ENCODE measurements at places on chromosomes 6 and 20.

DNA sequence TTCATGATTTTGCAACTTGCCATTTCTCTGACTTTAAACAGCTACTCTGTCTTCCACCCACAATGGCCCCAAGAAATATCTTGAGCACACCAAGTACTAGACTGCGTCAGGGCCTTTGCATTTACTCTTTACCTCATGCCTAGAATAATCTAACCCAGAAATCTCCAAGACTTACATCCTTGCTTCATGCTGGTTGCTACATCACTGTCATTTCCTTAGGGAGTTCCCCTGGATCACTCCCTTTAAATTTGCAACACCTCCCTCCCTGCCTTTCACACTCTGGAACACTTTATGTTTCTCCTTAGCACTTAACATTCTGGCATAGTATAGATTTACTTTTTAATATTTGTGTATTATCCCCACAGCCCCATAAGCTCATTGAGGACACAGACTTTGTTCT, 4.9 kb upstream of the ELOVL5 start:
- no peak for DNase-seq

DNA sequence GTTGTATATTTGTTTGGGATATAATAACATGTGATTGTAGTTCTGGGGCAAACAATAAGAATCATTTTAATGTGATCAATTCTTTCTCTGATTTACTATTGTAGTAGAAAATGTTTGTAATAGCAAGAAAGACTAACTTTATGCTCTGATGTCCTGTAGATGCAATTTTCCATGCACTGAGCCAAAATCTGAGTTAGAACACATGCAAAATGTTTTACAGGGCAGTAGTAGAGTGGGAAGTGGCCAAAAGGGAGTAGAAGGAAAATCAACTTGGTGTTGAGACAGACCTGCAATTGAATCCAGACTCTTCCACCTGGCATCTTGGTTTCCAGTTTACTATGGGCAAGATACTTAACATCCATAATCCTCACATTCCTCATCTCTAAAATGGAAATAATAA, 93.5 kb upstream of the BMP5 start:
- no peak for DNase-seq

DNA sequence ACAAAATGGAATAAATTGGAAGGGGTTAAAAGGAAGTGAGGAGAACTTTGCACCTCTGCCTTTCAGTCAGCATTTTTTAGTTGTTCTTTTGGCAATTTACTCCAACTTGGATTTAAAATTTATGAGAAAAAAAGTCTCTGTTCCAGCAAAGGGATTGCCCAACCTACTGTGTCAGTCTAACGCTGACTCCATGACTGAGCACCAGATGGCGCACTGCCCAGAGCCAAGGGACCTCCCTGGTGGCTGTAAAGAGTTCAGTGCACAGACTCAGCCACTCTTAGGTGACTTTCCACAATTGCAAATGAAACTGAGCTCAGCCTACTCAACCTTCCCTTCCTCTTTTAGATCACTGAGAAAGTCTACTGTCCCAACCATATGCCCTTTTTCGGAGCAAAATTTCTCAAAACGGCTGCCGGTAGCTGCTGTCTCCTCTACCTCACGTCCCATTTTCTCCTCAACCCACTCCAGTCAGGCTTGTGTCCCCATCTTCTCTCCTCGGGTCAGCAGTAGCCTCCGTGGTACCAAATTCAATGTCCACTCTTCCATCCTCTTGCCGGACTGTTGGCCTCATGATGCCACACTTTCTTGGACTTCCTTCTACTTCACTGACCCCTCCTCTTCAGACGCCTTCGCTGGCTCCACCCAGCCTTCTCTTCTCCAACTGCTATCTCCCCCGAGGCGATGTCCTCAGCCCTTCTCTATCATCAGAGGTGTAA, 38.7 kb downstream of the GSTA2 start:
- DNase-seq: peak; percentile 37

- DNase-seq: no peak
These were observed 71.0 kb downstream of the PHF3 start for GRCh38 chr6:63706630-63707029.

DNA sequence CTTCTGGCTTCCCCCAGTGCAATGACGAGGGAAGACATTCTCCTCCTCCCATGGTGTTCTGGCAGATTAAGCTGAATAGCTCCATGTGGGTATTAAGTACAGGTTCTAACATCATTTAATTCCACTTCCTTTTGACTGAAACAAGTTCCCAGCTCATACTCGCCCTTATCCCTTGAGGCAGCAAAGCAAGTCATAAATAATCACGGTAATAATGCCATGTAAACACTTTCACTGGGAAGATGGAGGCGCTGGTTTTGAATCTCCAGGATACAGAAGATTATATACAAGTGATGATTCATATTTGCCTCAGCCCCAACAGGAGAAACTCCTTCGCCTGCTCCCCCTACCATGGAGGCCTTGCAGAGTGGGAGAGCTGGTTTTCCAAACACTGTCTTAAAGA, 141.3 kb downstream of the PXDC1 start:
- no peak for DNase-seq

DNA sequence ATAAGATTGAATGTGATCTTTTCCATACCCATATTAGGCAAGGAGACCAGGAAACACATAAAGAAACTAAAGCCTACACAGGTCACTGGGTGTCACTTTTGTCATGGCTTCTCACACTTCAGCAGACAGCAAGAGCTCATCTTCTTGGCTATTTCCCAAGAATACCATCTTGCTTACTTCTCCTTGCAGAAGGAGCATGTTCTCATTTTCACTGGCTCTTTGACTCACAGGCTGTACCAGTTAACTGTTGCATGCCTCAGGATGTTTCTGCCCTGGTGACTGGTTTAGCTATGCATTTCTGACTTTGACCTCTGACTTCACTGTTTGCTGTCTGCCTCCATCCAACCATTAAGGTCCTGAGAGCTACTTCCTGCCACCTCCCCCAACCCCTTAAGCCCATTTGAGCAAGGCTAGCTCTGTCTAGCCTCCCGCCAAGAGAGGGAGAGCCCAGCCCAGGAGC, 40.3 kb upstream of the OGFRL1 start:
- no peak for DNase-seq

- no peak for DNase-seq
These were observed 703.2 kb downstream of the HDGFL1 start for GRCh38 chr6:23272536-23272935.

DNA sequence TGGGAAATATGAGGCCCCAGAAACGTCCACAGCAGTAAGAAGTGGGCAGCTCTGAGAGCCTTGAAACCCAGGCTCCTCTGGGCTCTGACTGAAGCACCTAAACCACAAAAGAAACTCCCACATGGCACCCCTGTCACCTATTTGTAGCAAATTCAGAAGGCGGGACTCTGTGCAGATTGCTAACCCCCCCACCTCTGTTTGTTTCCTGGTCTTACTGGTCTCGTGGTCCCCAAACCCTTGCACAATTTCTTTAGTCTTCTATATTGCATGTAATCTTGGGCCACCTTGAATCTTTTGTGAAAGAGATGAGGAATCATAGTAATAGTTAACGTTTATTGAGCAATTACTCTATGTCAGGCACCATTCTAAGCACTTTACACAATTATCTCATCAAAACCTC, 154.3 kb downstream of the PREX1 start:
- no peak for DNase-seq

DNA sequence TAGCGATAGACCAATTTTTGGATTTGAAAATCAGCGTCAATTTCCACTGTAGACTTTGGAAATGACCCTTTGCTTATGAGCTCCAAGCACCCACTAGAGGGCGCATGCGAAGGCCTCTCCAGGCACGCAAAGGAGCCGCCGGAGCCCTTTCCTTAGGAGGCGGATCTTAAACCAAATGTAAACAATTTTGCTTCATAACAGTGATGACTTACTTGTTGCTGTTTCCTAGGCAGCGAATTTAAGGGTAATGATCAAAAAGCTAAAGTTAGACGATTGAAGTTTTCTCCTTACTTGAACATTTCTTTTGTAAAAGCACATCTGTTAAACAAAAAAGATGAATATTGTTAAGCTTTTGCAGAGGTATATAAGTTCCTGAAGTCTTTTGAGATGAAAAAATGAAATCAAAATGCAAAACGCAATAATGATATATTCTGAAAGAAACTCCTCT, 29.2 kb upstream of the EXOC2 start:
- peak; percentile 71 for DNase-seq

- DNase-seq: no peak
These were observed 91.7 kb upstream of the KCNQ5 start for GRCh38 chr6:72530152-72530551.

DNA sequence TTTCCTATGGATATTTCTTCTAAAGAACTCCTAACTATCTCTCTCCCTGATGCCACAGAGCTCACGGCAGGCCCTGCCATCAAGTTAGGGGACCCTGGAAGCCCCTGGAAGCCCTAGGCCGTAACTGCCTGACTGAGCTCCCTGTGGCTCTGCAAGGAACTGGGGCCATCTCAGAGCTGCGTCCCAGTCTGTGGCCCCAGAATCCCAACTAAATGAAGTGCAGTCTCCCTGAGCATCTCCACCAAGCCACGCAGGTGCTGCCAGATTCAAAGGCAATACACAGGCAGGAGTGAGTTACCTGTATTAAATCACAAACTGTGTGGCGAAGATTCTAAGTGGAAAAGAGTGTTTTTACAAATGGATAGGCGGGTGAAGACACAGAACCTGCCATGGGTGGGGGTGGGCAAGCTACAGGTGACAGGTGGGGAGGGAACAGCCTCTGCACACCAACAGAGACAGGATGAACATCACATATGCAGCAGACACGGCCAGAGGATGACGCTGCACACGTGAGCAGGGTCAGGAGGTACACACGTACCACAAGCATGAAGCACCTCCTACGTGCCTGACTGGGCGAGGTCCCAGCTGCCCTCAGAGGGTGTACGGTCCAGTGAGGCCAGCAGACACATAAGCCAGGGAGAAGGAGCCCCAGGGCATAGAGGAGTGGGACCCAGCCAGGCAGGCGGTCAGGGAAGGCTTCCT, 358.5 kb downstream of the ZFAND3 start:
- DNase-seq: no peak

- no peak for DNase-seq
These were observed 5.5 kb downstream of the BFSP1 start for GRCh38 chr20:17525650-17526049.

GRCh38 chr20:56843386-56843785, 214.3 kb downstream of the TFAP2C start:
- no peak for DNase-seq

DNA sequence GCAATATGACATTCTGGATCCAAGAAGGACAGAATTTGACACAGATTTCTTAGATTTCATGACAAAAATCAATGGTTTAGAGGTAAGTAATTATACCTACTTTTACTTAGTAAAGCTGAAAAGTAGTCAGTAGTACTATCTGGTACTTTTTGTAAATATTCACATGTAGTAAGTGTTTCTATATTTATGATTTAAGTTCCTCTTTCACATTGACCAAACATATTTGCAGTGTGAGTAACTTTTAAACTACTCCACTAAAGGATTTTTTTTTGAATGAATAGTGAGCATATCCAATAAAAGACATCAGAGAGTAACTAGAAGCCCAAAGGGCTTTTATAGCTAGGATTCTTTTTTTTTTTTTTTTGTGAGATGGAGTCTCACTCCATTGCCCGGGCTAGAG, 60.8 kb downstream of the DNAH8 start:
- DNase-seq: no peak

- DNase-seq: no peak
These were observed 641.6 kb downstream of the HACE1 start for GRCh38 chr6:104218116-104218515.

DNA sequence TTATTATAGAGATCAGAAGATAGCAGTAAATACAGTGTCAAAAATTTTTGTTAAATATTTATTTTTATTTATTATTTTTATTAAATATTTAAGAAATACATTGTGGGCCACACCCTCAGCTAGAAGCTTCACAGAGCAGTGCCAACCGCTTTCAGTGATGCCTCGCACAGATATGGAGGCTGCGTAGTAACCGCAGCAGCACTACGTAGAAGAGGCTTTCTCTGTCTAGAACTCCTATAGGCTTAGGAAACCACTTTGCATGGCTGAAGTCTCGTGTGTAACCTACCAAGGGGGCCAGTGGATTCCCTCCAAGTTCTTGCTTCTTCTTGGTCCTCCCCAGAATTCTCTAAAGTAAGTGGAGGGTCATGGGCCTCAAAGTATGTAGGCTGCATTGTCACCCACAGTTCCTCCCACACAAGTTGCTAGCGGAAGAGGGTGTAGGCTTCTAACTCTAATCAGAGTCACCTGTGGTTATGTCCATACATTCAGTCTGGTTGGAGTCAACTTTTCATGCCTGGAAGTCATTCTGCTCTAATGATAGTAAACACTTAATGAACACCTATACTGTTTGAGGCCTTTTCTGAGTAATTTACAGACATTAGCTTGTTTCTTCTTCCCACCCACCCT, 285.6 kb downstream of the CDKAL1 start:
- DNase-seq: no peak

DNA sequence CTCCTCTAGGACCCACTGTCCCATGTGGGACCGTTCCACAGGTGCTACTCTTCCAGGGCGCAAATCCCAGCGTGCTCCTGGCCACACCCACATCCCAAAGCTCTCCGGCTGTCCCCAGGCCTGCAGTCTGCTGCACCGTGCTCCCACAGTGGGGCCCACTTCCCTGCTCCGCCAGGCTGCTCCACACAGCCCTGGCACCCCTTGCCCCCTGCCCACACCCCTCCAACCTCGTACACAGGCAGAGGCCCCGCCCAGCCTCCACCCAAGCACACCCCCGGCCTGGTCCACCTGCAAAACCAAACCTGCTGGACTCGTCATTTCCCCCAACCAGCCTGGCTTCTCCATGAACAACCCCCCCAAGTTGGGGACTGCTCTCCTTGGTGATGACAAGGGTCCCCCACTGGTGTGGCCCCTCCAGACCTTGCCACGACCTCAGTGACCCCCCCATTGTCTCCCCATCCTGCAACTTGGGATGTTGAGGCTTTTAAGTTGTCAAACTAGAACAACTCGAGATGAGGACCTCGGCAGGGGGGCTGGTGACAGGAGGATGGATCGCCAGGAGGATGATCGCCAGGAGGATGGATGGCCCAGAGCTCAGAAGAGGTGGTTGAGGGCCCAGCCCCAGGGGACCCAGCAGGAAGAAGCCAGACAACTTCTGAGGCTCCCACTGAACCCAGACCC, 27.1 kb downstream of the YTHDF1 start:
- DNase-seq: no peak

DNA sequence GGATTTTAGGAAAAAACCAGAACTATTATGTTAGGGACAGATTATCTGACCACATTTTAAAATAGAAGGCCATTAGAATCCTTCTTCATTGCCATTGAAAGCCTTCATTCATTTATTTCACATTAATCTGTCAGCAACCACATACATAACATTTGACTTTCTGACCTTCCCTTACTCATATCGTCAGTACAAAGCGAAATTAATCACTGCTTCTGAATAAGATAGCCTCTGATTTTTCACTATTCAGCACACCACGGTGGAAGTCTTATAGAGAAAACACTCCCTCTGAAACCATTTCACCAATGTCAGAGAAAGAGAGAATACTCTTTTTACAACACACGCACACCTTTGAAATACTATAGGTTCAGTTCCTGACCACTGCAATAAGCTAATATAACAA, 442.5 kb upstream of the ID4 start:
- no peak for DNase-seq

DNA sequence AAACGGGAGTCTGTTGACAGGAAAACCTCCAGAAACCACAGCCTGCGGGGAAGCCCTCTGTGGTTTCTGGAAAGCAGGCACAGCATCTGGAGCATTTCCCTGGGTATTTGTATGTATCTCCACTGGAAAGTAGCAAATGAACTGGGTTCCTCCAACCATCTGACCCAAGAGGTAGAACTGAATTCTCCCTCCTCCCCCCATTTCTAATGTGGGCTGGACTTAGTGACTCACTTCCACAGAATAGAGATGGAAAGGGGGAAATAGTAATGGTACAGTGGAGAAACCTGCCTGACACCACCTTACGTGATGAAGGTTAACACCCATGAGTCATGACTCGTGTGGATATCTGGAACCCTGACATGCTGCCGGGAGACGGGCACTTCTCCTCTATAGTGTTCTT, 51.9 kb upstream of the XRN2 start:
- DNase-seq: no peak

Data from activated CD4-positive, alpha-beta T cell treated with anti-CD3 and anti-CD28 coated beads, Interleukin-2, amount 50 U/mL, for 4 hours (primary cell).